OCI-M1 (cell line): ENCODE measurements at places on chromosomes 1 and 21.

DNA sequence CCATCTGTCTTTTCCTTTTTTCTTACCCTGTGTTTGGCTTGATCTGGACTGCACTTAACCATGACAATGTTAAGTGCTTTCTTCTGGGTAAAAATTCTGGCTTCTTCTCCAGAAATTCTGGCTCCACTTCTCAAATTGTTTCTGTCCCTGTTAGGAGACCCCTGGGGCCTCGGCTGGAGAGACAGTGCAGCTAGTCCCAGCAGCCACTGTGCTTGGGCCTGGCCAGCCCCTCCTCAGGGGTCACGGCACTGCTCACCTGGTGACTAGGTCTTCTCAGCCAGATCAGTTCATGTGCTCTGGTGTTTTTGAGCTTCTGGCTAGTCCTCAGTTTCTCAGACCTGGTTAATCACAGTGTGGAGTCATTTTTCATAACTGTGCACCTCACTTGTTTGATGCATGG is 72.4 kb downstream of the ADARB1 start:
- no peak for DNase-seq

DNA sequence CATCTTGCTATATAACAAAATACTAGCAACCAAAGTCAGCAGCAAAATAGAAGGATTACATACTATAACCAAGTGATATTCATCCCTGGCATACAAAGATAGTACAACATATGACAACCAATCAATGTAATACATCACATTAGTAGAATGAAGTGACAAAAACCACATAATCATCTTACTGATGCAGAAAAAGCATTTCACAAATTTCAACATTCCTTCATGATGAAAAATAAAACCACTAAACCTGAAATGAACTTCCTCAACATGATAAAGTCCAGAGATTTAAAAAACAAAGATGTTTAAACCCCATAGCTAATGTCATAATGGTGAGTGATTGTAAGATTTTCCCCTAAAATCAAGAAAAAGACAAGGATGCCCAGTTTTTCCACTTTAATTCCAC is 18.6 kb downstream of the RO60 start:
- DNase-seq, result no peak

DNA sequence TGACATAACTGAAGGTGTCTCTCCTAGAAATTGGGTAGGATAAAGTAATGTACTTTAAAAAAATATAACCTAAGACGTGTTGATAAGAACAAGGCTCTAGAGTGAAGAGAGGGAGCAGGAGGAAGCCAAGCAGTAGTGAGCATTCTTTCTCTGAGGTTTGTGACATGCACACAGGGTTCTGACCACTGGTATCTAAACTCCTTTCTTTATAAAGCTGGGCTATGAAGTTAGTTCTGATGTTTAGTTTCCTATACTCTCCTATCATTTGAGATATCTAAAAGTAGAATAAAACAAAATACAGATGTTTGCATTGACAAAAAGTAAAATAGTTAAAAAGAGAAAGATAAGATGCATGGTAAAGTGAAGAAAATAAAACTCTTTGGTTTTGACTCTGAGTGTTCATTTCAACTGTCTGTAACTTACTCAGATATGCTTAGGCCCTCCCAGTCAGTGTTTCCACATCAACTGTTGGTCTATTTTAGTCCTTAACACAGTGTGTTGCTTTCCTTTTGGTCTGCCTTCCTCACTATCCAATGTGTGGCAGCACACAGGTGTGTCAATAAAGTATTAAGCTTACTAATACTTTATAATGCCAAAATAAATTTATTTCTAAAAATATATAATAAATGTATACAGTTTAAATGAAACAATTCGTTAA is 543.5 kb downstream of the PTPRC start:
- peak; percentile 78 for DNase-seq

DNA sequence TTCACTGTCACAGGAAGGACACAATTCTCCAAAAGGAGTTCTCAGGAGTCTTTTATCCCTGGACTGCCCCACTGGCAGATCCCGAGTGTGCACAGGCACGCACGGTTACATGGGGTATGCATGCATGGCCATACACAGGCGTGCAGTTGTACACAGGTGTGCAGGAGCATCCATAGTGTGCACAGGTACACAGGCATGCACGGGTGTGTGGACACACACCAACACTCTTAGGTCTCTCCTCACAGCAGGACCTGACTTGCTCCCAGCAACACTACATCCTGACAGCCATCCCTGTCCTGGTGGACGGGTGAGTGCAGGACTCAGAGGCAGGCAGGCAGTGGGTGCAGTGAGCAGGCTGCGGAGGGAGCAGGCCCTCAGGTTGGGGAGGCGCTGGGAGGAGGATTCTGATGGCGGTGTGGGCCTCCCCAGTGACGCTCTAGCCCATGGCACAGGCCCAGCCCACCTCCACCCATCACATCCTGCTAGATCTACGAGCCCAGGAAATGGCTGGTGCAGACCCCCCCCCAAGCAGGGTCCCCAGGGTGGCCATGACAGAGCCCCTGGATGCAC is 28.4 kb downstream of the SLC19A1 start:
- DNase-seq, result no peak

GRCh38 chr1:104987210-104987609 is 1237.5 kb downstream of the AMY1C start:
- peak; percentile 88 for DNase-seq

- no peak for DNase-seq
Measured at GRCh38 chr1:23222331-23222730, 5.0 kb upstream of the HTR1D start.

- no peak for DNase-seq
Measured at GRCh38 chr1:54126271-54126815, 26.5 kb downstream of the CDCP2 start.

DNA sequence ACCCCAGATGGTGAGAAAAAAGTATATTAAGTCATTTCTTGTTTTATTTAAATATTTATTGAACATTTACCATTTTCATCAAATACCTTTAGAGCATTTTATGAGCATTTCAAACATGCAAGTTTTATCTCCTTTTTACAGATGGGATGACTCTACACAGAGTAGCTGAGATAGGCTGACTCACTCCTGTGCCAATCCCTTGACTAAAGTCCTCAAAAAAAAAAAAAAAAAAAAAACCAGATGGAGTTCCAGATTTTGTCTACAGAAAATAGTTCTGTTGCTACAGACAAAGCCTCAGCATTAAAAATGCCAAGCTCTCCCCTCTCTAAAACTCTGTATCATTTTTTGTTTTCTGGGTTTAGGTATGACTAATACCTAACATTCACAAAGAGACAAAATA is 303.0 kb upstream of the PLD5 start:
- peak; percentile 68 for DNase-seq

DNA sequence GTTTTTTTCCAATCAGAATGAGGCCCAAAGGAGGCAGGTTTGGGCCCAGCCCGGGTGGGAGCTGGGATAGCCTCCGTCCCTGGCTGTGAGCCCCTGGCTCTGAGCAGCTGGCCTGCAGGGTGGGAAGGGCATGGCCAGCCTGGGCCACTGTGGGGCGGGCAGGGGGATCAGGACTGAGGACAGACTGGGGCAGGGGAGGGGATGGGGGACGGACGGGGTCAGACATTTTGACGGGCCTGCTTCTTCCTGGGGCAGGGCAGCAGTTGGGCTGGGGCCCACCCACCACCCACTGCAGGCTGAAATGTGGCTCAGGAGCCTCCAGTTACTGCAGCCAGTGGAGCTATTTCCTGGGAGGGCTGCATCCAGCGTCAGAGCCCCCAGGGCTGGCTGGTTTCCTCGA is 2.5 kb upstream of the SLC6A9 start:
- DNase-seq, result no peak

GRCh38 chr1:58588396-58588795 is 11.3 kb upstream of the TACSTD2 start:
- DNase-seq, result no peak

GRCh38 chr1:113058941-113059706 is 13.9 kb upstream of the LRIG2 start:
- peak; percentile 73 for DNase-seq

- no peak for DNase-seq
Measured at GRCh38 chr1:211543025-211543424, 35.9 kb downstream of the SLC30A1 start.

DNA sequence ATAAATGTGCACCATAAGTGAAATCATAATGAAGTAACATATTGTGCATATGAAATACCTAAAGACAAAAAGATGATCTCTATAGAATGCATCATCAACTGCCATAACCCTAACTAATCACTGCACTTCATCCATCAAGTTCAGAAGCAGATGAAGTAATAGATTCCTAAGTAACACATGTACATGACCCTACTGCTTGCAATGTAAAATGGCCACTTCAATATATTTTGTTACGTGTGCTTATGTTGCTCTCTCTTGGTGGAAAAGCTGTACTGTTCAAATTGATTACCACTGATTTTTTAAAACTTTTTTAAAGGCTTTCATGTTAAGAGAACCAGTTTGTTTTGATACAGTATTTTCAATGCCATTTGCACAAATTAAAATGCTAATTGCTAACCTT is 141.8 kb downstream of the TTLL7 start:
- DNase-seq, result peak; percentile 52

DNA sequence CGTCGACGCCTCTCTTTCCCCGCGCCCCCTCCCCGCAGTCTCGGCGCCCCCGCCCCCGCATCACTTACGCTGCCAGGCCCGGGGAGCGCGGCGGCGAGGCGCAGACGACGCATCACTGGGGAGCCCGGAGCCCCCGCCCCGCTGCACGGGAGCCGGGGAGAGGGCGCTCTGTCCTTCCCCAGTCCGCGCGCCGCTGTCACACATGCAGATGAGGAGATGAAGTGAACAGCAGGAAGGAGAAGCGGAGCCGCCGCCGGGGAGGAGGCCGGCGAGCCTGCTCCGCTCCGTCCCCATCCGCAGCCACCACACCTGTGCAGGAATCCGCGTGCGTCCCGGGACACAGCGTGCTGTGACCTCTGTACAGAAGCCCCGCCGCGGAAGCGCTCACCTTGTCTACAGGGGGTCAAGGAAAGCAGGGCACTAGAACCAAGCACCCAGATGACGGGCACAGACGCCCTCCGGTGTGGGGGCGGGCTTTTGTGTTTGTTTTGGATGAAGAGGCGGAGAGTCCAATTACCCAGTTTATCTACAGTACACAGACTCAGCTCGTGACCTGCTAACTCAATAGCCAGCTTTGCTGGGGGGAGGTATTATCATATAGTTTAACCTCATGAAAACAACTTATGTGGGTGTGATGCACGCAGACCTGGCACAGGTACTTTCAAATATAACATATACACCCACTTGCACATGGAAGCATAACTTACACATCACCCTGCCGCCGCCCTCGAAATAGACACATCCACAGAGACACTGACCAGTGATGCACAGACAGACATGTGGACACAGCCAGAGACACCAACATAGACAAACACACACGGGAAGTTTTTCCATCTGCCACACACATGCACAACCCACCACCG is 12.4 kb downstream of the KLHDC8A start:
- DNase-seq, result peak; percentile 87

- no peak for DNase-seq
Measured at GRCh38 chr1:155999964-156000363, 20.8 kb downstream of the SSR2 start.

DNA sequence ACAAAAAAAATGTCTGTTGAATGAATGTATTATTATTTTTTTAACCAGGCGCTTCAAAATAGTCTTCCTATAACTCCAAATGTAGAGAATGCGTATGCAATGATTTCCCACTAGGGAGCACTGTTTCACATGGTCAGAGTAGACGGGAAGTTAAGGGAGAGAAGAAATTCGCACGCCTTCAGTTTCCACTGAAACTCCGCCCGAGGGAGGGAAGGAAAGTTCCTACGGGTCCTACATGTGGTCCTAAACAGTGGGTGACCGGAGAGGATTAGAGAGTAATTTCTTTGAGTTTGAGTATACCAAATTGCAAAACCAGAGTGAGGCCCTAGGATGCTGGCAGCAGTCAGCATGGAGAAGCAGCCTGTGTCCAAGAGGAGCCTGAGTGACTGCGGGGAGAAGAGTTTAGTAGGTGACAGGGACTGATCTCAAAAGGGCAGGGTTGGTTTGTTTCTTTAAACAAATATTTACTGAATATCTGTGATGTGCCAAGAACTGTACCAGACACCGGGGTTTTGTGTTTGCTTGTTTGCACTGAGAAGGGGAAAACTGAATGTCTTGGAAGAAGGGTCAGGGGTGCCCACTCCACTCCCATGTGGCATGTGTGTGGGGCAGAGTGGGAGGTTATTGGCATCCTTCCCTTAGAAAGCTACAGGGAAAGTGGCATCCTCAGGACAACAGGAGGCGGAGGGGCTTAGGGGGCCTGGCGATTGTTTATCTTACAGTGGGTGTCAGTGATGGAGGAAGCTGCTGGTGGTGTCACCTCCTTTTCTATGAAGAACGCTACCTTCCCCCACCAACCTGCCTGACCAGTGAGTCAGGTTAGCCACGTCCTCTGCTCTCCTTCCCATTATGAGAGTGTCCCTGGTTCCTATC is 22.8 kb downstream of the RNU5D-1 start:
- DNase-seq, result peak; percentile 80

DNA sequence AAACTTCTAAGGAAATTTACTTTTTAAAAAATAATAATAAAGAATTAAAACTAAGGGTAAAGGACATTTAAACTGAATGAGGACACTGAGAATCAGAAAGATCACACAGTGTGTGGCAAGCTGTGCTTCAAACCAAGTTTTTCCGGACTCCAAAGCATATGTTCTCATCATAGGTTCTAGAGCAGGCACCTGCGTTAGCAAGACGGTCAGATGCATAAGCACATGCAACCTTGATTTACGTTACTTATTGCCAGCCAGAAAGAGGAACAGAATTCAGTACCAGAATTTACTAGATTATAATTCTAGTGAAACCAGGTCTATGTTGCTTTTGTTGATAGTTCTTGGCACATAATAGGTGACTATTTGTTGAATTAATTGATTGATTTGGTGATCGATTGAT is 6.2 kb upstream of the LBR start:
- DNase-seq, result no peak

- no peak for DNase-seq
Measured at GRCh38 chr21:38282921-38283320, 26.1 kb downstream of the KCNJ15 start.

DNA sequence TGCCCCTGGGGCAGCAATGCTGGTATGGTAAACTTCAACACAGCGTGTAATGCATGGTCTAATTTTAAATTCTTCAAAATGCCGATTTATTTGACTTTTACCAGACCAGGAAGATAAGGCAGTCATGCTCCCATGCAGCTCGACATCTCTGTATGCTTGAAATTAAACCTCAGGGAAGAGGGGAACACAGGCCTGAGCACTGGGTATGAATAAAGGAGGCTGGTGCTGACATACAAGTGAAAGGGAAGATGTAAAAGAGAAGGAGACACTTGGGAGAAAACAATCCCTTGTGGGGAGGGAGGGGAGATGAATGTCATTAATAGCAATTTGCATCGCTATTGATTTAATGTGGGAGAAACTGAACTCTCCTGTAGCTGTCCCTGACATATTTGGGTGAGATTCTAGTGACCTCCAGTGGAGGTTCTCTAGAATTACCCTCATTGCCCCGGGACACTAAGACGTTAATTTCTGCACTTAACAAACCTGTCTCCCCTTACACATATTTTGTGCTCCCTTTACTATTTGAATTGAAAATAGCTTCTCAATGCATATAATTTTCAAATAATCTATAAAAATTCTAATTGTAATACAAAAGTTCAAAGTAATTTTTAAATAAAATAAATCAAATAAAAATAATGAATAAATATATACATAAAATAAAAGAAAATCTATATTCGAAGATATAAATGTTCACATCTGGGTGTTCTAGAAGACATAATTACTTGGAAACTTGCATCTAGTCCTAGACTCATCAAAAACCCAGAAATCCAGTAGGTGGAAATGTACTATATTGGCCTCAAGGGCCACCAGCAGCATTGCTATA is 283.1 kb downstream of the LMX1A start:
- peak; percentile 82 for DNase-seq

- DNase-seq, result no peak
Measured at GRCh38 chr1:32112806-32113375, 5.0 kb downstream of the KPNA6 start.

GRCh38 chr1:167683226-167683625 is 38.6 kb upstream of the MPZL1 start:
- no peak for DNase-seq
